Camera-type eye (tissue), 1 donor: ENCODE measurements at places on chromosomes 1 and 21. TPM values are rescaled to one million over a fixed set of nuclear protein-coding genes. Genes with fewer than 3 reads are reported as not detected.

LCE1F gene
- total RNA-seq, result not detected

ZNF124 gene
- 124 TPM for total RNA-seq

DMBX1 gene
- 0.55 TPM for total RNA-seq

CLDN14 gene
- not detected for total RNA-seq

ADAMTS5 gene
- total RNA-seq, result 19.0 TPM

LINGO4 gene
- total RNA-seq, result not detected

KMO gene
- total RNA-seq, result 12.8 TPM

EPHA2 gene
- total RNA-seq, result 84.2 TPM

PARS2 gene
- 8.4 TPM for total RNA-seq

CRYBG2 gene
- 1.9 TPM for total RNA-seq

CDK18 gene
- total RNA-seq, result 7.0 TPM
